ENCODE measurements at places on chromosomes 3 and 15. TPM values are rescaled to one million over a fixed set of nuclear protein-coding genes. Genes with fewer than 3 reads are reported as not detected.

GRCh38 chr15:77209221-77209620, 138.3 kb upstream of the TSPAN3 start:
- no peak for DNase-seq

- DNase-seq, result peak; percentile 70
Measured at GRCh38 chr3:171815973-171816595, 5.8 kb upstream of the PLD1 start.

DNA sequence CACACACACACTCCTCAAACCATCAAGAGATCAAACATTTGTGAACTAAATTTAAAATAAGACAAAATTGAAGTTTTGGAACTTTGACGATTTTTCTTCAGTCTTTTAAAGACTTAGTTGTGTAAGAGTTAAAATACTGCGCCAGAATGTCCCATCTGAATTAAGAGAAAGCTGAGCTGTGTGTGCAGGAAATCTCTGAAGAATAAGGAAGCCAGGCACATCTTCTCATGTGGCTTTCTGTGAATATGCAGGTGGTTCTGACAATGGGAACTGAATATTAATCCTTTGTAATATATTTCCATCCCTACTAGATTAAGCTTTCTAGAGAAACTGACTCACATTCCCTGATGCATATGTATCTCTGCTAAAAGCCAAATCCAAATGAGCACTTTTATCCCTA, 60.1 kb upstream of the ICE2 start:
- no peak for DNase-seq

DNA sequence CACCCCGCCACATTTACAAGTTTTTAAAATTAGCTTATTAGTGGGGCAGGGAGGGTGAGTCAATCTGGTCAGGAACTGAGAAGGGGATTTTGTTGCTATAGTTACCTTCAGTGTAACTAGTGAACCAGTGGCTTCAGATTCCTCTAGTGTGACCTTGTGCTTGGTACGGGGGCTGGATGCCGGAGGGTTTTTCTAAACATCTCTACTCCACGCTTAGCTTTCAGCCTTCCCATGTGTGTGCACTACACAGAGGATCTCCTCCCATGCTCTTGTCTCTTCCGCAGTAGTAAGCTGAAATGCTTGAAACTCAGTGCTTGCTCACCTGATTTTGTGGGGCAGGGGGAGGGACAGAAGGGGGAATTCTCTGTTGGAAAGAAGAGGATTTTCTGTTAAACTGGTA, 67.9 kb upstream of the AKAP13 start:
- DNase-seq, result peak; percentile 80

DNA sequence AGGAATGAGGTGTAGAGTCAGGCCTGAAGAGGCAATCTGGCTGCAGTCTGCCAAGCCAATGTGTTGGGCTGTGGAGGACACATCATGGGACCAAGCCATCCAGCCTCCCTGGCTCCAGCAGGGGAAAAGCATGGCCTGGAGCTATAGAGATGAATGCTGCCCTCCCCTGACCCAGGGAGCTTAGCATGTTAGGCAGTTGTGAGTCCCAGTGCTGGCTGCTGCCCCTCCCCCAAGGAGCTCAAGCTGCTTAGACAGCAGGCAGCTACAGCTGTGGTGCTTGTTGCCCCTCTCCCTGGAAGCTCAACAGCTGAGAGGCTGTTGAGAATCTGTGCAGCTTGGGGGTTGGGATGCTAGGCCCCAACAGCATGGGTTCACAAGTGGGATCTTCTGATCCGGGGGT, 85.6 kb upstream of the DNAJC19 start:
- DNase-seq, result no peak

DLEC1 gene
- not detected for total RNA-seq

CNTN6 gene
- not detected for total RNA-seq
